ENCODE measurements at places on chromosomes 5 and 9. TPM values are rescaled to one million over a fixed set of nuclear protein-coding genes. Genes with fewer than 3 reads are reported as not detected.

SPATA31C1 gene
- total RNA-seq = not detected

SH2D3C gene
- total RNA-seq = 3.1 TPM

DNA sequence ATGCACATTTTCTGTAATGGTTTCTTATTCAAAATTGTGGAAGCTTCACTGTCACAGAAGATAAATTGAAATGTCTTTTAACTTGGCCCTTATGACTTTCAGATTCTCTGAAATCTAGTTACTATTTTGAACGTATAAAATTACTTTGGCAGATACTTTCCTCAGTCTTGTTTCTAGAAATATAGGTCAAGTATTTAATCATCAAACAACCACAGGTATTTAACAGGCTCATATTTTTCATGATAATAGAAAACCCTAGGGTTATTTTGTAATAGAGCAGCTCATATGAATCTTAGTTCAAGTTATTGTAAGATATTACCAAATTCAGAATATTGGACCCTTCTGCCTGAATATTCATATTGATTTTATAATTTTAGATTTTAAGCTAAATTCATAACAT lies 236.0 kb upstream of the CDH18 start:
- DNase-seq = no peak

DNA sequence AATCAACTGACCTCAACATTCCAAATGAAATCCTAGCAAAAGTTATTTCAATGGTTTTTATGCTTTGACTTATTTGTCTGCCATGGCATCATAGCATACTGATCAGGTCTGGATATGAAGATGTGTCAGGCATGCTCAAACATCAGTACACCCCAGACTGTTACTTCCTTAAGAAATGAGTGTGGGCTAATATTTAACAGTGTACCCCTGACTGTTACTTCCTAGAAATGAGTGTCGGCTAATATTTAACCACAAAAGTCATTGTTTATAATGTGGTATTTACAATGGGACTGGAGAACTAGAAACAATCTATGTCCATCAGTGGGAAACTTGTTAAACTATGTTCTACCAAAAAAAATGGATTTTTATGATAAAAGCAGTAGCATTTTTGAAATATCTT lies 38.1 kb upstream of the HNRNPA0 start:
- DNase-seq = no peak

GRCh38 chr5:1325870-1326531 lies 18.9 kb downstream of the CLPTM1L start:
- no peak for DNase-seq

DNA sequence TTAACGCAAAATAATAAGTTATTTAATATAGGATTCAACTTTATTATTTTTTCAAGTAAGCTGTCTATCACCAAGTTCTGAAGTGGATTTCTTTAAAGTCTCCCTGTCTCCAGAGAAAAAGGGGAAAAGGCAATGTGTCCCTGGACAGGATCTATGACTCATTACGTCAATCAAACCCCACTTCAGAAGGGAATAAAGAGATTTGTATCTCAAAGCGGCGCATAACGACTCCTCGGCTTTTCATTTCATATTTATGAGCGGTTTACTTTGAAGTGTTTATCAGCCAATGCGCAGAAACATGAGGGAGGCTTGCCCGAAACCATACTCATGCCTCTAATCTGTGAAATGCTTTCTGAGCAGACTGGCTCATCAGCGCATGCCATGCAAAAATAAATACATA lies 938.6 kb upstream of the WWC1 start:
- DNase-seq = no peak

DNA sequence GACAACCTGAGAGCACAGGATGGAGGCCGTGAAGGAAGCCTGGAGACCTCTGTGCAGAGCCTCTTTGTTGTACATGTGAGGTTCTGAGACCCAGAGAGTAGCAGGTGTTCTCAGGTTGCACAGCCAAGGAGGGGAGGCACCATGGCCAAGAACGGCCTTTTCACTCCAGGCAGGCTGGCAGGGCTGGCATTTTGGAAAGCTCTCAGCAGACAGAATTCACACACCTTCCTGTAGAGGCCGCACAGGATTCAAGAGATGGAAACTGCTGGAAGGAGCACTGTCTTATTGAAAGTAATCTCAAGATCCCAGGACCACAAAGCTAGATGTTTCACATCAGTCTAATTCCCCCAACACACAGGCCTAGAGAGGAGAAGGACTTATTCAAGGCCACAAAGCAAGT lies 52.8 kb upstream of the XPA start:
- DNase-seq = no peak

DNA sequence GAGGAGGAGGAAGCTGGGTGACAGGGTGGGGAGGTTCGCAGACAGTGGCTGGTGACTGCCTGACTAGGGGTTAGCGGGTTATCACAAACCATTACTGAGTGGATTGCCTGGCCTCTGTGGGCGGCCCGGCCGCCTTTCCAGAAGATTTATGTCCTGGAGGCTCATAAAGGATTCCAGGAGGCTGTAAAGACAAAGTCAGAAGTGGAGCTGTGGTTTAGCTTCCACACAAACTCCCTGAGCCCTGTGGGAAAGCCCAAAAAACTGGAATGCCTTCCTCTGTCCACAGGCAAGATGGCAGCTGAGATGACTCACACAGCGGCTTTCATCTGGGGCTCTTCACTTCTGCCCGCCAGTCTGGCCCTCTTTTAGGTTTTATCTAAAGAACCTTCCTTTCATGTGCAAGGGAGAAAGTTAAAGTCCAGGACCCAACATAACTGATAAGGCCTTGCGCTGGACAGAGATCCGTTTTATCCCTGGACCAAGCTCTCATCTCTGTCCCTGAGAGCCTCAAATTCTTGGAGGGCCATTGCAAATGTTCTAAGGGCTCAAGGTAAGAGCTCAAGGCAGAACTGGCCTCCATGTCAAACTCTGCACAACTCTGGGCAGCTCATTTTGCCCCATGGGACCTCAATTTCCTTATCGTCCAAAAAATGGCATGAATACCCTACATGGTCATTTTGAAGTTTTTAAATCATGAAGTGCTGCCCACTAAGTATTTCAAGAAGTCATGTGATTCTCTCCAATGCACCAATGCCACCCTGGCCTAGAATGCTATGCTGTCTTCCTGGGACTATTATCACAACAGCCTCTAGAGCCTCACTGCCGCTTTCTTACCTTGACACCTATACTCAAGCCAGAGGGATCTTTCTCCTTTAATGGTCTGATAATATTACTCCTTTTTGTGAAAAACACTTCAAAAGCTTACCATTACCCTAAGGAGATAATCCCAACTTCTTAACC lies 249.4 kb upstream of the TRIM32 start:
- DNase-seq = no peak

- no peak for DNase-seq
Observed at GRCh38 chr5:159576902-159577301, 246.6 kb upstream of the IL12B start.

GRCh38 chr5:83095163-83095956 lies 18.0 kb downstream of the XRCC4 start:
- DNase-seq = no peak

LTC4S gene
- 4.2 TPM for total RNA-seq

DNA sequence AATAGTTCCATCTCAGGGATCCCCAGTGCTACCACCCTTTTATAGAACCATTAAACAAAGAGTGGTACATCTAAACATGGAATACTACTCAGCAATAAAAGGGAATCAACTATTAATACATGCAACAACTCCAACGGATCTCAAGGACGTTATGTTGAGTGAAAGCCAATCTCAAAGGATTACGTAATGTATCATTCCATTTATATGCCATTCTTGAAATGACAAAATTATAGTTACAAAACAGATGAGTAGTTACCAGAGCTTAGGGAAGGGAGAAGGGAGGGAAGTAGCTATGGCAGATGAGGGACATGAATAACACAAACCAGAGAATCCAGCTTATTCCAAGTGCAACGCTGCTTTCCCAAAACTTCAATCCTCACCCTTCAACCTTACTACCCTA lies 69.5 kb downstream of the ACTL7B start:
- DNase-seq = no peak

RBM18 gene
- total RNA-seq = 18.1 TPM

FCN2 gene
- total RNA-seq = not detected

GRCh38 chr5:1541702-1542400 lies 18.1 kb upstream of the LPCAT1 start:
- no peak for DNase-seq

ABO gene
- total RNA-seq = 95.1 TPM

DNA sequence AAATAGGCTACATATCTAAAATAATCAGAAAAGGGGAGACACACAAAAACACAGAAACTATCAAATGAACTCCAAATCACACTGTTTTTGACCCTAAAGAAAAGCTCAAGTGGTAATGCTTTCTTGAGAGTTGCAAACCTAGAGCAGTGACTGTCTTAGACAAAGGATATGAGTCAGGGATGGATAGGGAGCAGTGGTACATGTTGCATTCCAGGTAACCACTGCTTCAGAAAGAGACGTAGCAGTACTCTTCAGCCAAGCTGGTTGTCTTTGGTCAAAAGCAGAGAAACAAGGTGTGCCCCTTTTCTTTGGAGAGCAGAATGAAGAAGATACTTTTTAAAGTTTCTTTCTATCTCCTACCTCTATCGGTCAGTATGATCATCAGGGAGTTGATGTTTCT lies 1003.6 kb downstream of the CDH9 start:
- no peak for DNase-seq

DNA sequence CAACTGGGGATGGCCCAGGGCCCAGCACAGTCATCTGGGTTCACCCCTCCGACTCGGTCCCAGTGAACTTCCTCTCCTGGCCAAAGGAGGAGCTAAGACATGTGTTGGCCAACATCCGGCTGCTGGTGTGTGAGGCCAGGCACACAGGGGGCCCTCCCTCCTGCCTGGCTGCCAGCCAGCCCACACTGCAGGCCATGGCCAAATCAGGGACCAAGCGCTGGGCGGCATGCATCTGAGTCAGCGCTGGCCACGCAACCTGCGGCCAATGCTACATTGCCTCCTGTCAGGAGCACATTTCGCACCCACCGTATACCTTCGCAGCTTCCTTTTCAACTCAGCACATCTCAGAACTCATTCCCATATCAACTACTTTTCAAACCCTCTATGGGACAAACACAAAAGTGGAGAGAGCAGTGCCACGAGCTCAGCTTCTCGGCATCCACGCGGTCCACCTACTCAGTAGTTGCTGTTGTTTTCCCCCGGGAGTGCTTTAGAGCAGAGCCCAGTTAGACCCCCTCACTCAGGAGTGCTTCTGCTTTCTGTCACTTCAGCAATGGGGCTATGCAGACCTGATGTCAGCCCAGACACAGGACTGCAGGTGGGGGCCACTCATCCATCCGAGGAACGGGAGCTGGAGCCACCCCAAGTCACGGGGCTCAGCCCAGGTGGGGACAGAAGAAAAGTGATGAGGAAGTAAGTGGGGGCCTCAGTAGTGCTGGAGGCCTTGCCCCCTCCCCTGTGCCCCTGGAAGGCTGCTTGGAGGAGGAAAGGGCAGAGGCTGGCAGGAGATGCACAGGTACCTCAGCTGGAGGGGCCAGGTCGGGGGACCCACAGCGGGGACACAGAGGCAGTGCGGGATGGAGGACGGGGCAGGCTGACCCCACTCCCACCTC lies 13.9 kb downstream of the NINJ1 start:
- DNase-seq = peak; percentile 86

GRCh38 chr9:133251773-133252172 lies 23.2 kb downstream of the ABO start:
- DNase-seq = no peak

- DNase-seq = no peak
Observed at GRCh38 chr9:34279411-34279810, 49.7 kb downstream of the KIF24 start.

GRCh38 chr9:136489731-136490130 lies 6.9 kb upstream of the SEC16A start:
- DNase-seq = no peak

DNA sequence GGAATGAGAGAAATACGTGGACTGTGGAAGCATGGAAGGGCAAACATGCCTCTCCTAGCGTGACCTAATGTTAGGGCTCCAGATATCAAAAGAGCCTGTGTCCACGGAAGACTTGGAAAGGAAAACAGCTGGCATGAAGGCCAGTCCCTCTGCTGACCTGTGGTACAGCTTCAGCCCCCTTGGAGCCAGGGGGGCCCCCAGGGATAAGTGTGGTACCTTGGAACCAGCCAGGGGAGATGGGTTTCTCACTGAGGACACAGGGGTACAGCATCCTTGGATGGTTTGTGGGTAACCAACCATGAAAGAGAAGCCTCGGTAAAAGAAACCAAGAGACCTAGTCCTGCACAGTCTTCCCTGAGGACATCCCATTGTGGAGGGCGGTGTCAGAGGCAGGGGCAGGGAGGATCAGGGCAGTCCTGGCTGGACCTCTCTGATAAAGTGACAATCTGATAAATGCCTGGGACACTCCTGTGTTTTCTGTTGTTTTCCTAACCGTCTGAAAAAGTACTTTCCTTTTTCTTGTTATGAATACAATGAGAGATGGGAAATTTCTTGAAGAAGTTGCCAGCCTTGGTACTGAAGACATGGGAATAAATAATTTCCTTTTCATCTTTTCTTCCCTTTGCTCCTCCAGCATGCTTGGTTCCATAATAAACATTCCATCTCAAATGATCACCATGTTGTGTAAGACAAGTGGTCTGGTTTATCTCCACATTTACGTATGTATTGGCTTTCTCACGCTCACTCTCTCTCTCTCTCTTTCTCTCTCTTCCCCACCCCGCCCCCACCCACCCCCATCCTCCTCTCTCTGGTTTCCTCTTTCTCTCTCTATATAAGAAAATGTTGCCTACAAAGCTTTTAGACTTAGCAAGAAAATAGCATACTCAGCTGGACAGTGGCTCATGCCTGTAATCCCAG lies 102.1 kb downstream of the SUSD1 start:
- no peak for DNase-seq

KIAA0825 gene
- 1.8 TPM for total RNA-seq

GRCh38 chr5:168712280-168712924 lies 133.2 kb upstream of the PANK3 start:
- DNase-seq = no peak

- DNase-seq = no peak
Observed at GRCh38 chr5:134125039-134126015, 10.8 kb downstream of the TCF7 start.

GRCh38 chr5:89228355-89228754 lies 345.4 kb upstream of the MEF2C start:
- DNase-seq = no peak
